Muscle of back (tissue), 13 donors: ENCODE measurements at places on chromosomes 3 and 15.

DNA sequence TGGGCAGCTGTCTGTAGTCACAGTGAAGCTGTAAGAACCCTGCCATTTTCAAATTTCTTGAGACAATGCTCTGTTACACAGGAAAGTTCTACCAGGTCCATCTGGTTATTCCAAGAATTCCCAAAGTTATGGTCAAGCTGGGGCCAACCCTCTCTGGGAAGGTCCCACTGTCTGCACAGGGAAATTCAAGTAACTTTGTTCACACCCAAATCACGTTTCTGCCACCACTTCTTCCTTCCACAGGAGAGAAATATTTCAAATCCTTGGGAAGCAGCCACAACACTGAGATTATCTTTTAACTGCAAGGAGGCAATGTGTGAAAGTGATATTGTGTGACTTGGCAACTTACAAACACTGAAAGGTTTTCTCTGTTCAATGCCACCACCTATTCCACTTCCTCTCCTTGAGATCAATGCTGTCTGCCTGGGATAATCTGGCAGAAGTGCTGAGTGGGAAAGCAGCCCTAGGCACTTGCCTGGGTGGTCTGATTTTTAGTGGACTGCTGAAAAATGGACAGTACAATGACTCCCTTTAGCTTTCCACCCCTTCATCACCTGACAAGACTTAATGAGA lies 5.6 kb downstream of the SCAMP2 start:
- DNase-seq, result no peak

GRCh38 chr3:33826206-33826605 lies 27.8 kb downstream of the PDCD6IP start:
- DNase-seq, result no peak

DNA sequence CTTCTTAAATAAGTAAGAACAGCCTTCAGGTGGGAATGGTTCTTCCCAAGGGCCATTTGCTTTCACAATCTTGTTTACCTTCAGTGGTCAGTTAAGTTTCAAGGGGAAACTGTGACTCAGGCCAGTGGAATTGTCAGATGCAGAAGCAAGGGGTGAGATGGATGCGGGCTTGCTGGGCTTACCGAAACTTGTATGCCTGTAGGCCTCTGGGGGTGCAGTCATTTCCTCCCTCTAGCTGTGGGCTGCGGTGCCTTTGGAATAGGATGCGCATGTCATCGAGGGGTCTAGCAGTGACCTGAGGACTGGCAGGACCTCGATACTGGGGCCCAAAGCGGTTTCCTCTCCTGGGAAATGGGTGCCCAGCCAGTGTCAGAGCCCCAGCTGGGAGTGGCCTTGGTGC lies 121.6 kb downstream of the EEFSEC start:
- DNase-seq, result no peak

DNA sequence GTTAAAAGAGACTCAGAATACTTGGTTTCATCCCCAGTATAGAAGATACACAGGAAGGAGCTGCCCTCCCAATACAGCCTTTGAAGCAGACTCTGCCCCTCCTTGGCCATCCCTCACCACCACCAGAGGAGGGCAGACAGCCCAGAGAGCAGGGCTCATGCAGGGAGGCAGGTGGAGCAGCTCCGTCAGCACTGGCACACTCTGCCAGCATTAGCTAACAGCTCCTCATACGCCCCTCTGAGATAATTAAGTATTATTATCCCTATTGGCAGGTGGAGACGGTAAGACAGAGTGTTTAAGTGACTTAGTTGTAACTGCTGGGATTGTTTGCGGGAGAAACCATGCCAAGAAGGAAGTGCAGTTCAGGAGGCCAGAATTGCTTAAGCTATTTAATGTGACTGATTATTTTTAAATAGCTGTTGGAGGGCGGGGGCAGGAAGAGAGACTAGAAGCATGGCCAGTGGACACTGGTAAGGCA lies 434.0 kb downstream of the EPHB1 start:
- DNase-seq, result peak; percentile 38

DNA sequence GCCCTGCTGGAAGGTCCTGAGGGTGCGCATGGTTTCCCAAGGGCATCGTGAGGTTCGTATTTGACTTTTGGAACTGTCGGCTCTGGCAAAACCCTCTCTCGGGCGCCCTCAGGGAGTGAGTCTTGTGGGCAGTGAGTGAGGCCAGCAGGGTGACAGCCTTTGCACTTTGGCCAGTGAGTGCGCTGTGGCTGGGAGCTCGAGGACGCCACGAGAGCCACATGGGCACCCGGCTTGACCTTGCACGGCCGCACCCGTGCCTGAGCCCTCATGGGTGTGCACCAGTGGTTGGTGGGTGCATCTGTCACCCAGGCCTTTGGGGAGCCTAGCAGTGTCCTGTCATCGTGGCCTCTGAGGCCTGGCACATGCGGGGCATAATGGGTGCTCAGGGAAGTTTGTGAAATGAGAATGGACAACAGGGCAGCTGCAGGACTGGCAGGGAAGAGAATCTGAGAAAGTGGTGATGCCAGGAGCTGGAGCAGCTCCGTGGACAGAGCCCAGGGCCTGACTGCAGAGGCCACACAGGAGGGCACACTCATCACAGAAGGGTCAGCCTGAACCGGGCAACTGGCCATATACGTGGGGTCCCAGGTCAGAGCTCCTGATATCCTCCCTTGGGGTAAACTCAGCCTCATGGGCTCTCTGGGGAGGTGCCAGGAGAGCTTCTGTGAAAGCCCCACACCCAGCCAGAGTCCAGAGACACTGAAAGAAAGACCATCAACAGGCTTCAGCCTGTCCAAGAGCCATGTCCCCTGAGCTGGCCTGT lies 30.4 kb upstream of the SNRPA1 start:
- DNase-seq, result no peak

DNA sequence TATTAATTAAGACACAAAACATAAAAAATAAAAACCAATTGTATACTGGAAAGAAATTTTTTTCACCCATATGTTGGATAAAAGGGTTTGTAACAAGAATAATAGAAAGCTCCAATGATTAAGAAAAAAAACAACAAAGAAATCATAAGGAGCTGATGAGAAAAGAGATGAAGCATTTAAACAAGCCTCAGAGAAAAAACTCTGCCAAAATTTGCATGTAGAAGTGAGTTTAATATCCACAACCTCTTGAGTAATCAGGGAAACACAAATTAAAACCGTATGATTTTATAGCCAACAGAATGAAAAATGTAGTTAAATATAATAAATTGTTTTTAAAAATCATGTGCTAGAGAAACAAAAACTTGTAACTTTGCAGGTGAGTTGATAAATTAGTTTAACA lies 192.9 kb downstream of the BCHE start:
- DNase-seq, result no peak

DNA sequence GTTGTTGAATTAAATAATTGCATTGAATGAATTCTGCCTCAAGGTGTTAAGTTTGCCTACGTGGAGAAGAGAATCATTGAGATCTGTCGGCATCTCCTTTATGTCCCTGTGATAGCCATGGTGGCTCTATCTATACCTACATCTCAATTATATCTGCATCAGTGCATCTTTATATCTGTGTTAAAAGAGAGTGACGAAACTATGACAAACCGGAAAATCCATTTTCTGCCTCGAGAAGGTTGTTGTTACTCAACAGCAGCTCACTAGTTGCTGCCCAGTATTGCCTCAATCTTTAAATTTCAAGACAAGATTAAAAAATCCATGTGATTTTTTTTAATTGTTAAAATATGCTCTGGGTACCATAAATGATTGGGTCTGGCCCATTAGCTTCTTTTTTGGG lies 58.7 kb downstream of the GUCA1C start:
- no peak for DNase-seq

DNA sequence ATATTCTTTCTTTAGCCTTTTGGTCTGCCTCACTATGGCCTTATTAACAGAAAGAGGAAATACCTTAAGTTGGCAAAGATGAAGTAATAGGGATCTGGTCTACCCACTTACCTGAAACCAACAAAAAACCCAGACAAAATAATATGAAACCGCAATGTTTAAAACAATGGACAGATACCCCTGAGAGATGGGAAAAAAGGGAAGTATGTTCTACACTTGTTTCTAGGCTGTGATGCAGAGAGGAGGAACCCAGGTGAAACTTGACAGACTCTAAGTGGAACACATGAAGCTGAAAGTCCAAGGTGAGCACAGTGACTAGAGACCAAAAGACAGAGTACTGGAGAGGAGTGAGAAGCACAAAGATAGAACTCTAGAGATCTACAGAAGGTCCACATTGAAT lies 78.4 kb downstream of the NR2E3 start:
- no peak for DNase-seq

GRCh38 chr3:50122071-50122470 lies 33.1 kb upstream of the SEMA3F start:
- no peak for DNase-seq

DNA sequence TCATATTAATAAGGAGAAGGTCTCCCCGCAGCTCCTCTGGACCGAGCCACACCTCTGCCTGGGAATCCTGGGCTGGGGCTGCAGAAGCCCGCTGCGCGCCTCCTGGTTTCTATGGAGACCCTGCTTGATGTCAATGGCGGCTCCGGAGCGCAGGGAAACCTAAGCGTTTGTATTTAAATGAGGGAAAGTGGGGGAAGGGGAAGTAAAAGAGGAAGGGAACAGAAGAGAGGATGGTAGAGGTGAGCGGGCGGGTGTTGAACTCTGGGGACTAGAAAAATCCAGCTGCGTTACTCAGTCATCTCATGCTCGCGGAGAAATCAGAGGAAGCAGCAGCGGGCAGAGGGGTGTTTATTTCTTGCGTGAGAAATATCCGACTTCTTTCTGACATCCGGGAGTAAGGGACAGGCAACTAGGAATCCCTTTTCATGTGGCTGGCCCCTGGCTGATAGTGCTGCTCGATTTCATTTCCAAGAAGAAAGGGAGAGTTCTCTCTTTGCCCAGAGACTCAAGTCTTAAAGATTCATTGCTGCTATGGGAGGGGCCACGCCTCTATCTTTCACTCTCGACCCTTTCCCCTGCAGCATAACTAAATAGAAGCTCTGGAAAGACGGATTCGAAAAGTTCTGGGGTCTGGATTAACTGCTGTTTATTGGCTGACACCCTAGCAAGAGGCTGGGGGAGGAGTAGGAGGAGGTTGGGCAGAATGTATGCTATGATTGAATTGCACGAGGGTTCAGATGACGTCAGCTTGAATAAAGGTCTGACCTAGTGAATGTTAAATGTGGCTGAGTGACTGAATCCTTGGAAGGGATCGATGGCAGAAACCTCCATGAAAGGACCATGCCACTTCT lies 110.5 kb upstream of the GAP43 start:
- DNase-seq, result peak; percentile 55

DNA sequence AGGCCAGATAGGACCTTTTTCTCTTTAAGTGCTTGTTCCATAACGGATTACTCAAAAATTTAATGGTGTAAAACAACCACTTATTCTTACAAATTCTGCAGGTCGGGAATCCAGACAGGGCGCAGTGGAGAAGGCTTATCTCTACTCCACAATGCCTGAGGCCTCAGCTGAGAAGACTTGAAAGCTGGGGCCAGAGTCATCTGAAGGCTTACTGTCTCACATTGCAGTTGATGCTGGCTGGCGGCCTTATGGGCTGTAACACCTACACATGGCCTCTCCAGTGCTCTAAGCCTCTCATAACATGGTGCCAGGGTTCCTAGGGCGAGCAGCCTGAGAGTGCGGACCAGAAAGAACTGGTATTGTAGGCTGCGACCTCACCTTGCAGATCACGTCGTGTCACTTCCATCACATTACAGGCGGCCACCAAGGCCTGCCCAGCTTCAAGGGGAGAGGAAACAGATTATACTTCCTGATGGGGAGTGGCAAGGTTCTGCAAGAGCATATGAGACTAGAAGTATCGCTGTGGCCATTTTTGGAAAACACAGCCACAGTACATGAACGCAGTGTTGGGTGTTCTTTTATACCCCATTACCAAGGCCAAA lies 32.4 kb downstream of the CMTM7 start:
- no peak for DNase-seq

DNA sequence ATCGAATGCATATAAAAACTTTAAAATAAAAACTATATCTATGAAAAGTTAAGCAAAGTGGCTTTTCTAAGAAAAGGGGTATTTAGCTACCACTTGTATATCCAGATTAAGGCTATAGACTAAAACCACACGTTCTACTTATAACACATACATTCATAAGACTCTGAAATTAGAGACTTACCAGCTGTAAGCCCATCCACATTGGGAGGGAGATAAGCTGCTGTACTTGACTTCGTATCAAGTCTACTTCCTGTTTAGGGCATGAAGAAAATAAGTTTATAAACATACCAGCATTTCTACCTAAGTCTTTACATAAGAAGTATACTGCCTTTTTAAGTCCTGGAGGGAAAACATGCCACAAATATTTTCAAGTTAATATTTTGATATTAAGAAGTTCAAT lies 27.7 kb downstream of the AQR start:
- no peak for DNase-seq

- no peak for DNase-seq
Measured at GRCh38 chr15:101667881-101668280, 15.7 kb upstream of the TM2D3 start.

- no peak for DNase-seq
Measured at GRCh38 chr15:69914960-69915359, 182.8 kb downstream of the TLE3 start.

- peak; percentile 16 for DNase-seq
Measured at GRCh38 chr3:101998256-101998926, 149.1 kb downstream of the NFKBIZ start.

DNA sequence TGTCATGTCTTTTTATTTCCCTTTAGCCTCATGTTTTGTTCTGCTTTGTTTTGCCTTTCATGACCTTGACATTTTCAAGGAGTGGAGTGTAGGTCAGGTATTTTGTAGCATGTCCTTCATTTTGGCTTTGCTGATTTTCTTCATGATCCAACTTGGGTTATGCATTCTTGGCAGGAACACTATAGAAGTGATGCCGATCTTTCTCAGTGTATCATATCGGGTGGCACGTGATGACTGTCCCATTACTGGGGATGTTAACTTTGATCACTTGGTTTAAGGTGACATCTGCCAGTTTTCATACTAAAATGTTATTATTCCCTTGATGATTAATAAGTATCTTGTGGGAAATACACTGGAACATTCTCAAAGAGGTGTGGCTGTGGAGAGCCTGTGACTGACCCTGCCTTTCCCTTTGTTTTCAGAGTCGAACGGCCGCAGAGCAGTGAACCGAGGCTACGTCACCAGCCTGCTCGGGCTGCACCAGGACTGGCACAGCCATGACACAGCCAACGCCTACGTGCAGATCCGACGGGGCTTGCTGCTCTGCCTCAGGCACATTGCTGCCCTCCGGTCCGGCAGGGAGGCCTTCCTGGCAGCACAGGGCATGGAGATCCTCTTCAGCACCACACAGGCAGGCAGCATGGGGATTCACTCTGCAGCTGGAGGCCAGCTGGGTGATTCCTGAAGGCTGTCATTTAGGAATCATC lies 167.7 kb downstream of the AGBL1 start:
- DNase-seq, result no peak
